ENCODE measurements at places on chromosomes 5 and 9.

- DNase-seq, result no peak
Observed at GRCh38 chr9:91530829-91531228, 107.2 kb upstream of the NFIL3 start.

DNA sequence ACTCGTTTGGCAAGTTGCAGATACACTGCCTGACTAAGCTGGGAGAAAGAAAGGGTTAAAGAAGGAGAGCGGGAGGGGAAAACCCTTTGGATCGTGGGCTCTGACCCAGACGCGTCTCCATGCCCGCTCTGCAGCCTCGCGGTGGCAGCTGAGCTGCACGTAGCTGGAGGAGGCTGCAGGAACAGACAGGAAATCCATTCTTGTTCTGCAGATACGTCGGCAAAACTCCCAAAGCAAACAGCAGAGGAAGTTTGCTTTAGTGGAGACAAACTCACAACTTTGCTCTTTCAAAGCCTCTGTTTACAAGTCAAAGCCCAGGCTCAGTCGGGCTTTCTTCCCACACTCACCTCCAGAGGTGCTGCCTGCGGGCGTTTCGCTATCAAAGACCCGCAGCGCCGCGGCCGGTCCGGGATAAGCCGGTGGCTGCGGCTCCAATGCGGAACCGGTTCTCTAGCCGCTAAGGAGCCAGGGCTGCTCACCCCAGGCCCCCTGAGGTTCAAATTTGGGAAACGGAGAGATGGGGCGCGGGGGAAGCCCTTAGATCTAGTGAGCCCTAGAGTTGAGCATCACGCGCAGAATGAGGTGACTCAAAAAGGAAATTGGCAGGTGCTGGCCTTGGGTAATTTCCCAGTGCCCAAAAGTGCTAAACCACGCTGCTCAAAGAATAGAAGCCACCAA lies 60.7 kb downstream of the MAT2B start:
- DNase-seq, result peak; percentile 7

DNA sequence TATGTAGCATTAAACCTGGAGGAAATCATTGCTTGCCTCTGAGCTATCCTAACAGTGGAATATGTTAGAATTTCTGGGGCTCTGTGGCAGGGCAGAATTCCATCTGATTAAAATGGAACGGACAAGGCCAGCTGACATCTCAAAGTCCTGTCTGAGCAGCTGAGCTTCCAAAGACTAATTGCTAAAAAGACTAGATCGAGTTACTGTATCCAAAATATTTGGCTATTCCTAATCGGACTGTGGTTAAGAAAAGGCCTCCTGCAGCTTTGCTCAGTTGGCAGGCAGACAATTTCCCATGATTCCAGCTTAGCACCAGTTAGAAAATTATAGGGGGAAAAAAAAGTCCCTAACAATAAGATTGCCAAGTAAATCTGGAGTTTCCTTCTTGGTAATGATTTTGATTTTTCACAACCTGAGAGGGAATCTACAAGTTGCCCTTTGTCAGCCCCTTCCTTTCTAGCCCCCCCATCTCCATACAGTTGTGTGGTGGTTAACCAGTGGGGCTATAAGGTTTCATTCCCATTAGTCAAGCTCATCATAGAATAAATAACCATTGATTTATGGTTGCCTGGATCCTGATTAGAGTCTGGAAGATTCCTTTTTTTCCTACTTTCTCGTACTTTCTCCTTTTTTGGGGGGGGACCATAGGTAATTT lies 26.4 kb downstream of the PTGR1 start:
- DNase-seq, result no peak

DNA sequence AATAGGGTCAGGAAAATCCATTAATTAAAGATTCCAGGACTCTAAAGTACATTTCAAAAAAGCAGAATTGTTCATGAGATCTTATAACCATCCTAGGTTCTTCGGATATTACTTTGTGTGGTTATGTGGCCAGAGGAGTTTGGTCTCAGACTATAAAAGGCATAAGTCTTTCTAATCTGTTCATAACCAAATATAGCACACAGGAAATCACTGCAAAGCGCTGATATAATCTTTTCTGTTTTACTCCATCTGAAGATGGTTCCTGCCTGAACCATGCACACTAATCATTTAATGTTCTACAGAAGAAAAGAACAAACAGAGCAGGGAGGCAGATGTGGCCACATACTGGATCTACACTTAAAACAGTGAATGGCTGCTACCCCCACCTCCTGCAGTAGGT lies 182.8 kb downstream of the SEMA5A start:
- DNase-seq, result no peak

- DNase-seq, result no peak
Observed at GRCh38 chr5:139765409-139766217, 30.0 kb upstream of the PSD2 start.

- DNase-seq, result no peak
Observed at GRCh38 chr9:35938474-35939356, 19.2 kb downstream of the OR2S2 start.

All from caudate nucleus (tissue), 63 donors.